ENCODE measurements at places on chromosomes 5 and 9. TPM values are rescaled to one million over a fixed set of nuclear protein-coding genes. Genes with fewer than 3 reads are reported as not detected.

The OR2Y1 gene
- total RNA-seq: not detected

The GRXCR2 gene
- total RNA-seq: not detected

The CCL27 gene
- total RNA-seq: not detected

The FAM151B gene
- total RNA-seq: 0.27 TPM

The SLC6A7 gene
- total RNA-seq: 0.03 TPM

- DNase-seq: no peak
Observed at GRCh38 chr9:120942186-120943001, 15.8 kb upstream of the TRAF1 start.

DNA sequence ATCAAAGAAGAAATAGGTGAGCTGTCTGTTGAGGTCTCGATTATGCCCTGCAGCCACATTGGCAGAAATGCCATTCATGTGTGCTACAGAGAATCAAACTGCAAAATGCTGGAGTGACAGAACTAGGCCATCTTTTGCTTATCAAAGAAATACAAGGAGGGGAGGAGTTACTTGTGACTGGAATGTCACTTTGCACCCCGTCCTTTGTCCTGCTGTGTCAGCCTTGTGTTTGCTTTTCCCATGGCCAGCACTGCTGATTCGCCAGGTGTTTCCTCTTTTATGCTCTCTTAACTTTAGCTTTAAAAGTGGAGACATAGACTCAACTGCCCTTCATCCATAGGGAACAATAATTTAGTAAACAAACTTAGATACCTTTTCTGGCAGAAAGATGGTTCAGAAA is 54.3 kb downstream of the SLC46A2 start:
- no peak for DNase-seq

DNA sequence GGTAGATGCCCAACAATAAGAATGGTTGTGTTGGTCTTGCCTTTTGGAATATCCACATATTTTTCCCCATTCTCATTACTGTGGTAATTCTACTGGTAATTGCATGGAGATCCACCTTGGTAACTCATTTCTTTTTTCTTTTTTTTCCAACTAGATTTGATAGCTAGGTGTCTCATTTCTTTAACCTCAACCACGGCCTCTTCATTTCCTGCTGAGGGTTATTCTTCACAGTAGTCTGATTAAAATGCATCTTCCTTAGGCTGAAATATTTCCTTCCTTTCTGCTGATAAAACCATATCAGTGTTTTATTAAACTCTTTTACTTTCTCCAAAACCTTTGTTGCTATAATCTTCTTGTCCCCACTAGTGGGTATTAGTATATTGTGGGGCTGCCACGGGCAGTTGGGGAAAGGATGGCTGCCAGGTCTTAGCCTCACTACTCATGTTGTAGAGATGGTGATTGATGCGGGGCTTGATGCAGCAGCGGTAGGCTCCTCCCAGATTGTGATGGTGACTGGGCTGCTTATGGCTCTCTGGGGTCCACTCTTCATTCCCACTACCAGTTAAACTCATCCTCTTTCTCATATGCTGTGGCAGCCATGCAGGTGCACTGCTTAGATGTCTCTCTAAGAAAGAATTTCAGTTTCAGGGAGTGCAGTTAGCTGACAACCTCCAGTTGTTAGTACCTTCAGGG is 35.9 kb downstream of the KIF2A start:
- no peak for DNase-seq

GRCh38 chr9:71716138-71716909 is 52.0 kb downstream of the CEMIP2 start:
- peak; percentile 13 for DNase-seq

- DNase-seq: no peak
Observed at GRCh38 chr5:16603295-16603694, 13.5 kb downstream of the RETREG1 start.

DNA sequence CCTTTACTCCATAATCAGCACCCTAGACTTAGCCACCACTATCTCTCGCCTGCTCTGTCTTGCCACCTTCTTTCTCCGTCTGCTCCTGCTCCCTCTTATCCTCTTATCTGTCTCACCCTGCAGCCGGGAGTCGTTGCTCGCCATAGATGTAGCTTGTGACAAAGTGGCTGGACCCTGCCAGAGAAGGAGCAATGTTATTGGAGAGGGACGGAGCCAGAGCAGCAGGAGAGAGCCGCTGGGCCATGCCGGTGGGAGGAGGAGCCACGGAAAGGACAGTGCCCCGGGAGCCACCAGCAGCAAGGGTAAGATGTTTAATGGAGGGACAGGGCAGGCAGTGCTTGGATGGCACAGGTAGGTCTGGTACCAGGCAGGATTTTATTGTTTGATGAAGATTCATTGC is 137.3 kb downstream of the SEC61B start:
- no peak for DNase-seq

DNA sequence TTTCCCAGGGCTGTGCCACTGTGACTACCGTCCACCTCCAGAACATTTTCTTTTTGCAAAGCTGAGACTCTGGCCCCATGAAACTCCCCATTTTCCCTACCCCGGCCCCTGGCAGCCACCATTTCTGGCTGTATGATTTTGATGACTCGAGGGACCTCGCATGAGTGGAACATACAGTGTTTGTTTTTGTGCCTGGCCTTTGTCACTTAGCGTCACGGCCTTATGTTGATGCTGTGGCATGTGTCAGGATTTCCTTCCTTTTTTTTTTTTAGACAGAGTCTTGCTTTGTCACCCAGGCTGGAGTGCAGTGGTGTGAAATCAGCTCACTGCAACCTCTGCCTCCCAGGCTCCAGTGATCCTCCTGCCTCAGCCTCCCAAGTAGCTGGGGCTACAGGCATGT is 42.7 kb downstream of the ASS1 start:
- no peak for DNase-seq

GRCh38 chr5:135433681-135434426 is 13.3 kb downstream of the DCANP1 start:
- no peak for DNase-seq

DNA sequence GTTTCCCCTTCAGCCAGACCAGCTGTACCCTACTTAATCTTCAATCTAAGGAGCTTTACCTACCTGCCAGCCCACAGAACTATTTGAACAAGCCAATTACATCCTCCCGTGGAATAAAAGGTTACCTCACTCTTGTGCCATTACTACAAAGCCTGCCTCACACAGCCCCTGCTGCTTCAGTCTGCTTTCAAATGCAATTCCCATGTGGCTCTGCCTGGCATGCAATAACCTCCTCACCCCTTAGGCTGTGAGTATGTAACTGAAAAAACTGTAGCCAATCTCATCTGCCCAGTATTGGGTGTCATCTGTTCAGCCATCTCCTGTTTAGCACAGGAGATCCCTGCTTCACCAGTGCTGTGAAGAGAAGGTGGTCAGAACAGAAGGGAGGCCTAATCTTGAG is 6.1 kb upstream of the GCNT1 start:
- no peak for DNase-seq

DNA sequence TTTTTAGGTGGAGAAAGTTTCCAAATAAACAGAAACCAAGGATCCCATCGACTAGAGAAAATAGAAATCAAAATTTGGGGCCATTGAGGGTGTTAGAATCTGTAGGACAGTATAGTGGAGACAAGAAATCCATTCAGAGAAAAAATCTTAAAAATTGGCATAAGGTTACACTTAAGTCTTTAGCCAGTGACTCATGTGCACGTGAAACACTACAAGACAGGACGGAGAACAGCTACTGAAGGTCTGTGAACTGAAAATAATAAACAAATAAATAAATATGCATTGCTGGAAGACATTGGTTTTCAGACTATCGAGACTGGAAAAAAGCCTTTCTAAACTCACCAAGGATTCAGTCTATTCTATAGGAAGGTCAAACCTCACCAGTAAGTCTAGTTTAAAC is 1955.5 kb downstream of the MAT2B start:
- DNase-seq: peak; percentile 7

DNA sequence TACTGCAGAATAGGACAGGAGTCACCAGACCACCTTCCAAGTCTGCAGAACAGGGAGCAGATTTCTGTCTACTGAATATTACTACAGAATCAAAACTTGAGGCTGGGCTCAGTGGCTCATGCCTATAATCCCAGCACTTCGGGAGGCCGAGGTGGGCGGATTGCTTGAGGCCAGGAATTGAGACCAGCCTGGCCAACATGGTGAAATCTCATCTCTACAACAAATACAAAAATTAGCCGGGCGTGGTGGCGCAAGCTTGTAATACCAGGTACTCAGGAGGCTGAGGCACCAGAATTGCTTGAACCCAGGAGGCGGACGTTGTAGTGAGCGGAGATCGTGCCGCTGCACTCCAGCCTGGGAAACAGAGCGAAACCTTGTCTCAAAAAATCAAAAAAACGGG is 710.8 kb upstream of the WWC1 start:
- no peak for DNase-seq

- DNase-seq: peak; percentile 3
Observed at GRCh38 chr9:120153258-120153657, 426.7 kb downstream of the CDK5RAP2 start.

DNA sequence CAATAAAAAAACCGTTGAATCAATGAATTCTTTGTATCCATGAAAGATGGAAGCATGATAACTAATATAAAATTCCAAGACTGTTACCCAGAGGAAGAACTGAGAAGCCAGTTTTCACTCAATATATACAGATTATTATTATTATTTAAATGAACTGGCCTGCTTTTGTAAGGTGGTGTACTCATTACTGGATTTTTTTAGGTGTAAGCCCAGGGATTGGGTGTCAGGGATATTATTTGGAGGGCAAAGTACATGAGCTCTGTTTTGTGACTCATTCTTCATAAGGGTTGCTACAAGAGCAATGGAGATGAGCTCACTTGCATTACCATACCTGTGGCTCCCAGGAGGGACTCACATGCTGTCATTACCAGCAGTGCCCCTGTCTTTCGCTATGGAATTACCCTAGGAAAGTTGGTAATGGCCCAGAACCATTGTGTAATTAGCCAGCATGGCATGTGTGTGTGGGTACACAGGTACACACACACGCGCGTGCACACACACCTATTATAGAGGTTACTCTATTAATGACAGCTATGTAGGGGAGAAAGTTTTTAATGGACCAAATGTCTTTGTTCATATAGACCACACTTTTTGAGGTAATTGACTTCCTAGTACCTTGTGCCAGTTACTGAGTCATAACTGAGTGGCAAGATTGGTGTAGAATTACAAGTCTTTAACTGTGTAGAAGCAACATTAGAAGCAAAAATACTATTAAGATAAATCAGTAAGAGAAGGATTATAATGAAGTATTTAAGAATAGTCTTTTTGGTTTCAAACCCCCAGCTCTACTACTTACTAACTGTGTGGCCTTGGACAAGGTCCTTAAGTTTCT is 143.4 kb downstream of the GDNF start:
- peak; percentile 82 for DNase-seq
